Cardiac septum (tissue), 1 donor: ENCODE measurements at places on chromosomes 1 and 21. TPM values are rescaled to one million over a fixed set of nuclear protein-coding genes. Genes with fewer than 3 reads are reported as not detected.

GRCh38 chr1:21184276-21184675 is 7.6 kb upstream of the EIF4G3 start:
- DNase-seq = no peak

Gene TFAP2E
- total RNA-seq = 0.48 TPM

- DNase-seq = no peak
Observed at GRCh38 chr1:25698252-25698651, 81.7 kb downstream of the MAN1C1 start.

GRCh38 chr1:4089421-4090175 is 189.5 kb upstream of the C1orf174 start:
- peak; percentile 57 for DNase-seq

DNA sequence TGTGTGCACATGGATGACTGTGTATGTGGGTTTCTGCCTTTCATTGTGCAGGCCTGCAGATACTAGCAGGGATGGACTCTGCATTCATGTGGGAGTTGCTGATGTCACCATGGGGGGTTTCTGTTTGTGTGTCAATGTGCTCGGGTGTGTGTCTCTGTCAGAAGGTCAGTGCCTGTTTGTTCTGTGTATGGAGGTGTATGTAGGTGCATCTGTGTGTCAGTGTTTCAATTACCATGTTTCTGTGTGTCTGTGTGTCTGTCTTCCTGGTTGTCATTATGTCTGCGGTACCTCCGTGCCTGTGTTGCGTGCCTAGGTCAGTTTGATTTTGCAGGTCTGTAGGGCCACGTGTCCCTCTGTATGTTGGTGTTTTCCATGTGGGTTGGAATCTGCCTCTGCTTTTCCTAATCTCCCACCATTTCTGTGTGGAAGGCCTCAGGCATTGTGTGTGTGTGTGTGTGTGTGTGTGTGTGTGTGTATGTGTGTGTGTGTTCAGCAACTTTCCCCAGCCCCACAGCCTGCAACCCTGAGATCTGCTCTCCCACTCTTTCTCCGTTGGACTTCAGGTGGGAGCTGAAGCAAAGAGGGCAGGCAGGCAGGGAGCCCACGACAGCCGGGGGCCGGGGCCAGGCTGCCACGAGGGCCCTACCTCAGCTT is 36.7 kb upstream of the WASF2 start:
- no peak for DNase-seq

GRCh38 chr1:32719681-32720275 is 17.2 kb upstream of the SYNC start:
- DNase-seq = no peak

- no peak for DNase-seq
Observed at GRCh38 chr1:9716404-9717192, 65.1 kb downstream of the PIK3CD start.

Gene C8A
- total RNA-seq = not detected

Gene ATP1A4
- total RNA-seq = 1.0 TPM

Gene RNU1-3
- total RNA-seq = 6,195 TPM

DNA sequence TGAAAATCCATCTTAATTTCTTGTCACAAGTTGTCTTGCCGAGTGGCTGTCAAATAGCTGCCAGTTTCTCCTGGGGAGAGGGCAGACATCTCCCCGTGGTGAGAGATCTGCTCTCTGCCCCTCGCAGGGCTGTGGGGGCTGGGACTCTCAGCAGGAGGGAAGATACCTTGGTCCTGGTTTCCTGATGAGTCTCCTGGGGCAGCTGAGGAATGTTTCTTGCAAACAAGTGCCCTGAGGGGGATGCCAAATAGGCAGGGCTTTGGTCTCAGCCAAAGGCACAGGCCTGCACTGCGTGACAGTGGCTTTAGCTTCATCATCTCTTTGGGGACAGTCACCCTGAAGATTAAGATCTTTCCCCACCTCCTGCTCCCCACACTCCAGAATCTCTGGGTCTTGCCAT is 40.9 kb downstream of the SYT6 start:
- DNase-seq = no peak

Gene CLDN17
- not detected for total RNA-seq

DNA sequence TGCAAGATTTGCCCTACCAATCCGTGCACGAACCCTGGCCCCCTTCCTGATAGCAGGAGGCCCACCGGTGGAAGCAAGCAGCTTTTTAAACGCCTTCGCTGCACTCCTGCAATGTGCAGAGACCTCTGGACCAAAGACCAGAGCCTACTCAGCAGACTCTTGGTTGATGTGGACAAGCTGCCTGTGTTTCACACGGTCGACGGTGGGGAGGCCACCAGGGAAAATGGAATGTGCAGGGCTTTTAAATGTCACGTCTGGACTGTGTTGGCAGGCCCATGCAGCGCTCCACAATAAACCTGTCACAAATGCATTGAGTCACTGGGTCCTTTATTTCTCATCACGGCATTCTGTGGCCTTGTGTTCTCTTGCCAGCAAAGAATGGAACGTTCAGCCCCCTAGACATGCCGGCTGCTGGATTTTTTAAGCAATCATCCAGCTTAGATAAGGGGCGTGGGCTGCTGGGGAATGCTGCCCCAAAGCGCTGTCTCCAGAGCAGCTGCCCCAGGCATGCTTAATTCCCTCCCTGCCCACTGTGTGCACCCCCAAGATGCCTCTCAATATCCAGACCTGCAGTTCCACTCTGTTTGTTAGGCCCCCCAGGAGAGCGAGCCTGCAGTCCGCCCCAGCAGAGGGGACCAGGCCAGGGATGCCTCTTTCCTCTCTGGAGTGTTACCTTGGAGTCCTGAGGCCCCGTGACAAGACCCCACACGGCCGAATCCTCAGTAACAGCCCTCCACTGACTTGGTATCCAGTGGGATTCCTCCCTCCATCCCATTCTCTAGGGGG is 71.3 kb downstream of the ATP5PO start:
- DNase-seq = no peak

GRCh38 chr1:192983349-192983980 is 75.7 kb downstream of the UCHL5 start:
- no peak for DNase-seq

DNA sequence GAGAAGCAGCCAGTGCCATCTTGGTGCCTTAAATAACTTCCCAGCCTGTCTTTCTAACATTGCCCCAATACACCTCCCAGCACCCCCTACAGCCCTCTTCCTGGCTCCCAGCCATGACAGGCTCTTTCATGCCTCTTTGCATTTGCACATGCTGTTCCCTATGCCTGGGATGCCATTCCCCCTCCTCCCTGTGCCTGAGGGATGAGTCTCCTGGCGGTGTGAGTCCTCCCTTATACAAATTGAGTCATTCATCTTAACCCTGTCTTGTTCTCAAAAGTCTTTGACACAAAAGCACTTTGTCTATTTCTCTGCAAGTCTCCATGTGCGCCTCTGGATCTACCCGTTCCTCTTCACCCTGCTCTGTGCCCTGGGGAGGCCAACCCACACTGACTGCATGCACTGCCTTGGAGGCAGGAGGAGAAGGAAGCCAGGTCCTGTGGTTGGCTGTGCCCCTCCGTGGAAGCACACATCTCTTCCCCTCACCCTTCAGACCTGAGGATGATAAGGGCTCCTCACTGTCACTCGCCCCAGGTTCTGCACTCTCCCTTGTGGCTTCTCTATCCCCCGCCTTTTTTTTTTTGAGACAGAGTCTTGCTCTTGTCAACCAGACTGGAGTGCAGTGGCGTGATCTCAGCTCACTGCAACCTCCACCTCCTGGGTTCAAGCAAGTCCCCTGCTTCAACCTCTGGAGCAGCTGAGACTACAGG is 25.1 kb downstream of the CDCP2 start:
- no peak for DNase-seq

Gene BGLAP
- total RNA-seq = 0.78 TPM

GRCh38 chr1:2477791-2478499 is 1.9 kb downstream of the PLCH2 start:
- DNase-seq = no peak
